Foreskin keratinocyte (primary cell): ENCODE measurements at places on chromosomes 5 and 9.

- peak; percentile 43 for DNase-seq
These were observed 341.2 kb upstream of the WWC1 start for GRCh38 chr5:167950126-167950721.

GRCh38 chr5:119373449-119373858 is 17.6 kb downstream of the TNFAIP8 start:
- no peak for DNase-seq

- DNase-seq, result peak; percentile 91
These were observed 64.3 kb downstream of the CSNK1A1 start for GRCh38 chr5:149486726-149487635.

GRCh38 chr9:98323051-98323830 is 67.8 kb upstream of the TBC1D2 start:
- DNase-seq, result no peak

GRCh38 chr9:124357721-124358361 is 57.4 kb downstream of the PSMB7 start:
- DNase-seq, result no peak

- DNase-seq, result no peak
These were observed 26.2 kb upstream of the LMX1B start for GRCh38 chr9:126587187-126588185.

DNA sequence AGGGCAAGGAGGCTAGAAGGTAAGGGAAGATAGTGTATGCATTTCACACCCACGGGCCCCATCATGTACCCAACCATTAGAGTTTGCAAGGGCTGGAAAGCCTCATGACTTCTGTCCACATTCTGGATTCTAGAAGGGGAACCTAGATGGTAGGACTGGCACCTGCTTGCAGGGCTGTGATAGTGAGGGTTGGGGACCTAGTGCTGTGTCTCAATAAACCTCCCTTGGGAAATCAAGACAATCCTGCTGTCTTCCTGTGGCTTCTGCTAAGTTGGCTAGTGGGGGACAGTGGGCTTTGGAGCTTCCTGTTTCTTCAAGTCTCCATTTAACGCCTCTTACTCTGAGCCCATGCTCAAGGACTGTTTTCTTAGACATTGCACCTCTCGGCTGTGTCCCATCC is 43.6 kb upstream of the SYNPO start:
- no peak for DNase-seq

- no peak for DNase-seq
These were observed 90.6 kb downstream of the NLN start for GRCh38 chr5:65812648-65813047.

DNA sequence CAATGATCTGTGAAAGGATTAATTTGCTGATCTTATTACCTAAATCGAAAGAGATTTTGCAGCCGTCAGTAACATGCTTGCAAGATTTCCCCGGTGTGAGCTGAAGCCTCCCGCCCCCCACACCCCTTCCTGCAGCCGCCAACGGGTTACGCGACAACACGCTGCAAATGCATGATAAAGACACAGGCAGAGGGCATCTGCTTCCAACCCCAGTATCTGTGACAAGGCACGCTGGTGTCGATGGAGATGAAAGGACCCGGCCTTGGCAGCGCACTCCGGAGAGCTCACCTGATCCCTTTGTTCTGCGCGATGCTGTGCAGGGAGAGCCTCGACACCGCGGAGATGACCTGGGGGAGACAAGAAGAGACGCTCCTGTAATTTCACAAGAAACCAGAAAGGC is 122.9 kb upstream of the SARDH start:
- DNase-seq, result no peak
